ENCODE measurements at places on chromosomes 3 and 15. TPM values are rescaled to one million over a fixed set of nuclear protein-coding genes. Genes with fewer than 3 reads are reported as not detected.

GRCh38 chr3:53350652-53351051 is 3.3 kb upstream of the DCP1A start:
- no peak overlapping the region for H3K27ac ChIP-seq
- peaks cover 30% of the 10 kb centered on the region for H3K4me1 ChIP-seq
- DNase-seq, result peak; percentile 35
- H3K4me3 ChIP-seq, result no peak overlapping the region
- H3K27me3 ChIP-seq, result no peaks in the 10 kb centered on the region

DNA sequence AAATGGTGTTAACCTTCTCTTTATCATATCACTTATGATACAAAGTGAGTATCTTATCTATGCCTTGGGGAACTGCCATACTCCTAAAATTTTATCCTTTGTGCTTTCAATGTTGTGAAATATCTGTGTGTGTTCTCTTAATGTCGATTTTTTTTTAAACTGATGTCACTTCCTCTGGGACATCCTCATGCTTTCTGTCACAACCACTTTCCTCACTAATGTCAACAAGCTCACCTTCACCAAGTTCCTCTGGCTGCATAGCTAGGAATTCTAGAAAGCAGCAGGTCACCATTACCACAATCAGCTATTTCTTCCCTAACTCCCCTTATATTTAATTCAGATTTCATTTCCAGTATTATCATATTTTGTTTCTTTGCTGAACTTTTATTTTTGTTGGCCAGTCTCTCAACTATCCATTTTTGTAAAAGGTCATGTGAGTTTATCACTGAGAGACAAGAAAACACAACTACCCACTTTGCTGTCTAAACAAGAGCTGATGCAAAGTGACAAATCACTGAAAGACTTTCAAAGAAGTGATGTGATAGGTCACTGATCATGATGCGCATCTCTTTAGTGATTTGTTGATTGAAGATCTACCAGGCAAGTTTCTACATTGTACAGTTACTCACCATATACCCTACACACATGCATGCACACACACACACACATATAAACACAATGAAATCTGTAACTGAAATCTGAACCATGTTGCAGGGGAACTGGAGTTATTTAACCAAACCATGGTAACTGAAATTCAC is 369.0 kb downstream of the ULK4 start:
- no peak overlapping the region for H3K27ac ChIP-seq
- H3K4me3 ChIP-seq, result no peak overlapping the region
- no peaks in the 10 kb centered on the region for H3K36me3 ChIP-seq
- no peaks in the 10 kb centered on the region for H3K4me1 ChIP-seq
- DNase-seq, result no peak

- no peaks in the 10 kb centered on the region for H3K27me3 ChIP-seq
- H3K4me3 ChIP-seq, result no peak overlapping the region
- no peaks in the 10 kb centered on the region for H3K4me1 ChIP-seq
- H3K27ac ChIP-seq, result no peak overlapping the region
Measured at GRCh38 chr15:87416591-87417257, 839.8 kb downstream of the NTRK3 start.

DNA sequence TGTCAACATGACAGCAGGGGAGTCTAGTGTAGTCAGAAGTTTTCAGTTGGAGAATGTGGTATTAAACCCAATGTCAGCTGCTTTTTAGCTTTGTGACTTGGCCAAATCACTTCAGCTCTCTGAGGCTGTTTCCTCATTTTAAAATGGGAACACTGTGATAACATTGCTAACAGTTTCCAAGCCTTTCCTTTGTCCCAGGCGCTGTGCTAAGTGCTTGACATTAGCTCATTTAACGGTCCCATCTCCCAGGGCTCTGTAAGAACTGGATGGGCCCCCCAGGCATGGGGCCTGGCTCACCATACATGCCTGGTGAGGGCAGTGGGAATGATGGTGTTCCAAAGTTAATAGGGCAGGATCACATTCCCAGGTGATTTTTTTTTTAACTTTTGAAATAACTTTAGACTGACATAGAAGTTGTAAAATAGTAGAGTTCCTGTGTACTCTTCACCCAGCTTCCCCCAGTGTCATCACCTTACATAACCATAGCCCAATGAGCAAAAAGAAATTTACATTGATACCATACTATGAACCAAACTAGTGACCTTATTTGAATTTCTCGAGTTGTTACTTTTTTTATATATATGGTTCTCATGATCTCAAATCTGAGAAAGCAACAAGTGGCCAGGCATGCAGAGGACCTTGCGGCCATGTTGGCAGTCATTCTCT is 7.7 kb downstream of the RASL12 start:
- H3K4me3 ChIP-seq, result no peak overlapping the region
- no peak for DNase-seq
- H3K36me3 ChIP-seq, result no peaks in the 10 kb centered on the region
- peaks cover 3% of the 10 kb centered on the region for H3K27me3 ChIP-seq
- peaks cover 11% of the 10 kb centered on the region for H3K4me1 ChIP-seq

NR1I2 gene
- total RNA-seq, result 0.10 TPM

GRCh38 chr15:33551860-33552259 is 241.1 kb downstream of the RYR3 start:
- H3K36me3 ChIP-seq, result no peaks in the 10 kb centered on the region
- no peaks in the 10 kb centered on the region for H3K4me1 ChIP-seq
- H3K27me3 ChIP-seq, result no peaks in the 10 kb centered on the region
- H3K27ac ChIP-seq, result no peak overlapping the region
- no peak overlapping the region for H3K4me3 ChIP-seq

DNA sequence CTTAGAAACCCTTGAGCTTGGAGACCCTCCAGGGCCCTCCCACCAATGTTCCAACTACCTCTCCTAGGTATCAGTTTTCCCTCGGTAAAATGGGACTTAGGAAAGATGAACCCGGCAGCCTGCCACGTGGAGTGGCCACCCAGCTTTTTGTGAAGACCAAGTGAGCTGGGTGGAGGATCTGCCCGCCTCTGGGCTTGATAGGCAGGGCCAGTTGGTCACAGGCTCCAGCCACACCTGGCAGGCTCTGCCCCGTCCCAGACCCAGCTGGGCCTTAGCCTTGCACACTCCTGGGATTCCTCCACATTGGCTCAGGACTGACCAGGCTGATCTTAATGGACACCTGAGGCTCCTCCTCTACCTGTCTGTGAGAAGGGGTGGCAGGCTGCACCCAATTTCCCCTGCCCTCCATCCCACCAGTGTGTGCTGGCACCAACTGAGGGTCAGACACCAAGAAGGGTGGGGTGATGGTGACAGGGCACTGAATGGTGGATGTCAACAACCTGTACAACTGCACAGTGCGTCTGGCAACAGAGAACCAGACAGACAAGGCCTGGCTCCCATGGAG is 761 bp upstream of the GRIP2 start:
- H3K4me3 ChIP-seq, result no peak overlapping the region
- no peaks in the 10 kb centered on the region for H3K27me3 ChIP-seq
- DNase-seq, result no peak
- no peaks in the 10 kb centered on the region for H3K36me3 ChIP-seq
- H3K4me1 ChIP-seq, result no peaks in the 10 kb centered on the region

- no peak for DNase-seq
- H3K27me3 ChIP-seq, result no peaks in the 10 kb centered on the region
- H3K27ac ChIP-seq, result no peak overlapping the region
- H3K4me3 ChIP-seq, result no peak overlapping the region
Measured at GRCh38 chr15:48924528-48925393, 39.0 kb downstream of the SHC4 start.

DNA sequence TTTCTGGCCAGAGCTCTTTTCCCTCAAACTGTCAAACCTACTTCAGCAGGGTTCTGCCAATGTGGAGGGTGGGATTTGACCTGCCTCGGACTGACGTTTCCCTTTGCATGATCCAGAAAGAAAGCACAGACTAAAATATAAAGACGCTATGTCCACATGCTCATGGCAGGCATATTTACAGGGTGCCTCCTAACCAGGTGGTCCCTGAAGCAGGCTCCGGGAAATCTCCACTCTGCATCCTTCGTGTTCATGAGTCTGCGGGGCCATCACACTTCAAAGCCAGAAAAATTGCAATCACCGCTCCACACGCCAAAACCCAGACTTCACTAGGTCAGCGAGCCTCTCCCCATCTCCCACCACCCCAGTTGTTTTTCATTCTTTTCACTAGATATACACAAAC is 143.3 kb upstream of the IGF1R start:
- no peak for DNase-seq
- peaks cover 18% of the 10 kb centered on the region for H3K27me3 ChIP-seq
- H3K27ac ChIP-seq, result no peak overlapping the region
- no peak overlapping the region for H3K4me3 ChIP-seq

DNA sequence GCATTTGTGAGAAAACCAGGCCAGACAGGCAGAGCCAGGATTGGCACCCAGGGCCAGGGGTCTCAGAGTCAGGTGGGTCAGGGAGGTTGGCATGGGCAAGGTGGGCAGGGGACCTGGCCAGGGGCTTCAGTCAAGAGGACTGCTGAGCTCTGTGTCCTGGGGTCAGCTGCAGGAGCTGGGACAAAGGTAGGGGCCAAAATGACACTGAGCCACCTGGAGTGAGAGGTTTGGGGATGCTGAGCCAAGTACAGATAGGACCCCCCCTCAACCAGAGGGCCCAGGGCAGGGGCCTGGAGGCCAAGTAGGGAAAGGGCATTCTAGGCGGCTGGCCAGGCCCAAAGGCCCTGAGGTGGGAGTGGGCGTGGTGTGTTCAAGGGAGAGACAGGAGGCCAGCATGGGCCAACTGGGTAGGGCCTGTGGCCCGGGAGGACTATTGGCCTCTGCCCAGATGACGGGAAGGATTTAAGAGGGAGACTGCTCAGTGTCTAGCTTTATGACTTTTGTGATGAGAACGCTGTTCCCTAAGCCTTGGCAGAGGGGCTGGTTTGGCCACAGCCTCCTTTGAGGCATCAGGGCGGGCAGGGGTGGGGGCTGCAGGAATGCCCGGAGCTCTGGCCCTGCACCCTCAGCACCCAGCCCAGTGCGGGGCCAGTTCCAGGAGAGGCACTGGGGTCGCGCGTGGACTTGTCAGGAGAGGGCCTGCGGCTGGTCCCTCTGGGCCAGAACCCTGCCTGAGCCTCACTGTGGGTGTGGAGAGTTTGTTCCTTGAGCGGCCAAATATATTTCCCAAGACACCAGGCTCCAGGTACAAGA is 3.1 kb downstream of the CFAP100 start:
- H3K36me3 ChIP-seq, result no peaks in the 10 kb centered on the region
- peaks cover 33% of the 10 kb centered on the region for H3K27me3 ChIP-seq
- H3K4me1 ChIP-seq, result no peaks in the 10 kb centered on the region
- DNase-seq, result no peak

GRCh38 chr3:69370156-69370883 is 15.6 kb downstream of the FRMD4B start:
- no peaks in the 10 kb centered on the region for H3K36me3 ChIP-seq
- H3K4me1 ChIP-seq, result peaks cover 34% of the 10 kb centered on the region

CHRNB4 gene
- not detected for total RNA-seq

CLRN1 gene
- not detected for total RNA-seq

MSL2 gene
- 54.0 TPM for total RNA-seq

DNA sequence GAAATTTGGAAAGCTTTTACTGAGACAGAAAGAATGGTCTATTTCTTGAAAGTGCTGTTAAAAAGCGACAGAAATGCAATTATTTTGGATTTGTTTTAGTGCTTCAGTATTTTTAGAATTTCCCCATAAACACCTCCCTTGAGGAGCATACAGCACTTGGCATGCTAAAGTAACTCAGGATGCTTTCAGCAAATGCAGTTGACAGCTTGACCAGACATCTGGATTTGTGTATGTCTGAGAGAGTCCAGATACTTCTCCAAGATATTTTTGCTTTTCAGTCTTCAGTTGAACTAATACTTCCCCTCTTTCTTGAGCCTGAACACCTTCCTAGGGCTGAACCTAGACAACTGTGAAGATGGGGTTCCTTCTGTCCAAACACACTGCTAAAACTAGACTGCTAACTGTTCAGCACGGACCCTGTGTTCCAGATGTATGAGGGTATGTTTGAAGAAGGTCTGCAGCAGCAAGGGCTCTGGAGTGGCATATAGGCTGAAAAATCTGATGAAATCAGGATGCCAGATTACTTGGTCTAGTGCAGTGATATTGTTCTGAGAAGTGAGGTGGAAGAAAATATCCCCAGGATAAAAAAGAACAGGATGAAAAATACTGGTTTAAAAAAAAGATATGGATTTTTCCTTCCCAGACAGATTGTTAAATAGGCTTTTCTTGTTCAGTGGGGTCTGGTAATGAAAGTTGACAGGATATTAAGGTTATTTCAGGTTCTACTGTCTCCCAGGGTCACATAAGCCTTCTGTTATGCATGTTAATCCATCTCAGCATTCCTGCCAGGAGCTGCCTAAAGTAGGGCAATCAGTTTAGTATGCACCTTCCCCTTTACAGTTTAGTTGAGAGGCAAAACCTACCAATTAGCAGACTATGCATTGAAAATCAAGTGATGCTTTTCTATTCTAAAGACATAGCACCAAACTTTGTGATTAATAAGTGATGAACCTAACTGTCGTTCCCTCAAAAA is 516.9 kb upstream of the TBL1XR1 start:
- H3K36me3 ChIP-seq, result no peaks in the 10 kb centered on the region
- H3K27ac ChIP-seq, result no peak overlapping the region
- H3K27me3 ChIP-seq, result no peaks in the 10 kb centered on the region

DNA sequence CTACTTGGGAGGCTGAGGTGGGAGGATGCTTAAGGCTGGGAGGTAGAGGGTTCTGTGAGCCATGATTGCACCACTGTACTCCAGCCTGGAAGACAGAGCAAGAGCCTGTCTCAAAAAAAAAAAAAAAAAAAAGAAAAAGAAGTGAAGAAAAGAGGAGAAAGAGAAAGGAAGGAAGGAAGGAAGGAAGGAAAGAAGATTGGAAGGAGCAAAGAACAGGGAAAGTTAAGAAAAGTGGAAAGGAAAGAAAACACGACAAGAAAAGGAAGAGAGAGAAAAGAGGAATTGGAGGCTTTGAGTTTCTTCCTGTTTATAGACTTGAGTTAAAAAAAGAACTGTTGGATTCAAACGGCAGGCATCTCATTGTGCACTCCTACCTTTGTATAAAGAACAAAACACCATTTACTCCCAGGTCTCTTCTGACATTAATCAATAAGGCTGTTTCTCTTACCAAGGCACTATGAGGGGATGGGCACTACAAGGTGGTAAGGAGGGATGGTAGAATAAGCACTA is 73.5 kb downstream of the EDEM1 start:
- no peak overlapping the region for H3K27ac ChIP-seq
- no peaks in the 10 kb centered on the region for H3K36me3 ChIP-seq
- peaks cover 3% of the 10 kb centered on the region for H3K4me1 ChIP-seq
- DNase-seq, result no peak
- no peaks in the 10 kb centered on the region for H3K27me3 ChIP-seq

- H3K4me3 ChIP-seq, result no peak overlapping the region
- DNase-seq, result no peak
- peaks cover 16% of the 10 kb centered on the region for H3K4me1 ChIP-seq
Measured at GRCh38 chr15:69118089-69118488, 42.3 kb upstream of the GLCE start.

- H3K27me3 ChIP-seq, result no peaks in the 10 kb centered on the region
- no peak overlapping the region for H3K27ac ChIP-seq
- DNase-seq, result no peak
Measured at GRCh38 chr3:189794518-189794917, 163.3 kb downstream of the TP63 start.
